DMS153 (cell line): ENCODE measurements at places on chromosomes 16 and 17.

DNA sequence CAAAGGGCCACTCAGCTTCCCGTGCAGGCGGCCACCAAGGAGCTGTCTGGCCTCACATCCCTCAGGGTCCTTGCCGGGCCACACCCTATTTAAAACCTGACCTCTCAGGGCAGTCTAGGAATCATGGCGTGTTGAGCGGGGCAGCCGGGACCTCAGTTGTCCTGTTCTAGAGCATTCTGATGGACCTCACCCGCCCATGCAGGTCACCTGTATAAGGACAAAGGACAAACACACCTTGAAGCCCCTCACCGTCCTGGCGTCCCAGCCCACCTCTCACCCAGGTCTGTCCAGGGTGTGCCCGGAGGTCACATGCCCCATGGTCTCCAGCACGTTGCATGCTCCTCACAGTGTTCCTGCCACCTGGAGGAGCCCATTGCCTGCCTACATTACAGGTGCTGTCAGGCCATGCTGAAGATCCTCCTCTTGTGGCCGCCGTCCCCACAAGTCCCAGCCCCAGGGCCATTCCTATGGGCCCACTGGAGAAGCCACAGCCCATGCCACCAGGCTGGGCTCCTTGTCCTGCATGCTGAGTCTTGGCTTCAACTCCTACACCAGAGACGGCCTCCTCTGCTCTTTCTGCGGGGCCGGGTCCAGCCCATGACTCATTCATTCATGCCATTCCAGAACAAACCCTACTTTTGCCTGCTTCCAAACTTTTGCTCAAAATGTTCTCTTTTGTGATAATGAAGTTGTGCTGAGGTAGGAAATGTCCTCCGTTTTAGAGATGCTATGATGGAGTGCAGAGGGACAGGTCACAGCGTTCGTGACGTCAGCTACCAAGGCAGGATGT is 46.3 kb downstream of the PEMT start:
- no peak for DNase-seq

- DNase-seq = no peak
Measured at GRCh38 chr17:3221850-3222249, 14.4 kb downstream of the OR1A1 start.

DNA sequence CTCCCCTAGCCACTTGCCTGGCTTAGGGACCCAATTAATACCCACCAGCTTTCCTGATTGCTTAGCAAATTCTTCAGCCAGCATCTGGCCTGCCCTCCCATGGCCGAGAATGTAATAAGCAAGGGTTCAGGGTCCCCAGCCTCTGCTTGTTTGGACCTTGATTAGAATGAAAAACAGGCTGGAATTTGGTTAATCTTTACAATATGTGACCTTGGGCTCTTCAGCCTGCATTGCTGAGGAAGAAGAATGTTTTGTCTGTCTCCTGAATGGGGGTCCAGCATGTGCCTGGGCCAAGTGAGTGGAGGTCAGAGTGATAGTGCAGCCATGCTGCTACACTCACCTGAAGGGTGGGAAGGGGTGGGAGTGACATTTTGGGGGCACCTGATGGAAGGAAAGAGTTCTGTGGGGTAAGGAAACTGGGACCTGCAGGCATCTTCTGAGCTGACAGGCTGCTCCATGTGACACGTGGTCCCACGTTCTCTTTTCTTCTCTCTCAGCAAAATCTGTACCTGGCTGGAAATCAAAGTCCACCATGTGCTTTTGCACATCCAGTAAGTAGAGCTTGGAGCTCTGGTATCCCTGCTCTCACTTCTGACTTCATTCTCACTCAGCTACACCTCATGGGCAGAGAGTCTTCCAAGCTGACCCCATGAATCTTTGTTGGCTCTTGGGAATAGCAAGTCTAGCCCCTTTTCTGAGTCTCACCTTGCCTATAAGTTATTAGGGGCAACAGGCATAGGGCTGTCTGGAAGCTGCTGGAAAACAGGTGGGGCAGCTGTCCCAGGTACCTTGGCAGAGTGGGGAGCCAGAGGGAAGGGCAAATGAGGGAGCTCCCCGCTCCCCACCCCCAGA is 5.3 kb downstream of the TMEM106A start:
- DNase-seq = no peak

GRCh38 chr16:12420661-12421209 is 383.0 kb downstream of the CPPED1 start:
- no peak for DNase-seq

DNA sequence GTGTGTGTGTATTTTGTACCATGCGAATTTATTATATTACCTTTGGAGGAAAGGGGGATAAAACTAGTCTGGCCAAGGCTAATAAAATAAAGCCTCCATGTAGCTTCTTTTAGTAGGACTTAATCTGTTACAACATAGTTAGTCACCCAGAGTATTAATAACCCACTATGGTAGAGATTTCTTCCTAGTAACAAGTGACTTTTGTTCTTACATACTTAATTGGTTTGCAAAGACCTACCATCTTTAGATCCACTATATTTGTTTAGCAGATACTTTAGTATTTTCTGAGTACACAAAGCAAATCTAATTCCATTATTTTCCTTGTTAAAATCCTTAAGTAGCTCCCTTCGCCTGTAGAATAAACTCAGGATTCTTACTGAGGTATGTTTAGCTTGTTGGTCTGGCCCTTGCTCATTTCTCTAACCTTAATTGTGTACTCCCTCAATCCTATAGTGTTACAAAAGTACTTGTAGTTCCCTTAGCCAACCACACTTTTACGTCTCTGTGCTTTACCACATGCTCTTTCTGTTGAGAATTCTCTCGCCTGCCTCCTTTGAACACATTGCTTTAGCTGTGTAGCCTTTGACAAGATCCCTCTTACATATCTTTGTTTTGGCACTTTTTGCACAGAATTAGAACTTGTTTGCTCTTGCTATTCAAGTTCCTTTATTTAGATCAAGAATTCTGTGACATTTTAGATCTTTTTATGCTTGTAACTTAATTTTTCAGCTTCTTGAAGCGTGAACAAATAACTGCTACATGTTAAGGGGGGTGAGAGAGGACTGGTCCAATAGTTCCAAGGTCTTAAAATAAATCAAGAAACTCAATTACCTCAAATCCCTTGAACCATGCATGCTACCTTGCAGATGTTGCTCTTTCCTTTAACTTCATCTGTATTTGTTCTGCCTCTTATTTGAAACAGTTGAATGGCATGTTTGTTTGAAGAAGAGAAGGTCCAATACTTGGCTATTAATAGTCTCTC is 23.8 kb downstream of the CLTC start:
- DNase-seq = no peak

- DNase-seq = no peak
Measured at GRCh38 chr17:81354954-81355347, 40.3 kb upstream of the BAHCC1 start.

- DNase-seq = no peak
Measured at GRCh38 chr17:320809-321385, 31.7 kb downstream of the RPH3AL start.

- DNase-seq = peak; percentile 1
Measured at GRCh38 chr16:53358884-53359283, 75.4 kb upstream of the RBL2 start.

- no peak for DNase-seq
Measured at GRCh38 chr16:59067205-59067604, 333.1 kb upstream of the GOT2 start.

- peak; percentile 13 for DNase-seq
Measured at GRCh38 chr16:57873218-57873617, 70.9 kb upstream of the KIFC3 start.

- DNase-seq = no peak
Measured at GRCh38 chr17:54968988-54969332, 395 bp downstream of the STXBP4 start.

DNA sequence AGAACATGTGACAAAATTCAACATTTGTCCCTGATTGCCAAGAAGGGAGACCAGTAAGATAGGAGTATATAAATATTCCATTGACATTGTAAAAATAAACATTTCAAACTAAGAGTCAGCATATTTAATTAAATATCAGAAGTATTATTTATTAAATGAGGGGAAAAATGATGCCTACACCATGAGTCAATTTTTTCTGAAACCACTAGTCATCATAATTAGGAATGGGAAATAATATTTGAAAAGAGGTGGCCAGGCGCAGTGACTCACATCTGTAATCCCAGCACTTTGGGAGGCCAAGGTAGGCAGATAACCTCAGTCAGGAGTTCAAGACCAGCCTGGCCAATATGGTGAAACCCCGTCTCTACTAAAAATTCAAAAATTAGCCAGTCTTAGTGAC is 2.1 kb downstream of the CMTM1 start:
- DNase-seq = no peak

DNA sequence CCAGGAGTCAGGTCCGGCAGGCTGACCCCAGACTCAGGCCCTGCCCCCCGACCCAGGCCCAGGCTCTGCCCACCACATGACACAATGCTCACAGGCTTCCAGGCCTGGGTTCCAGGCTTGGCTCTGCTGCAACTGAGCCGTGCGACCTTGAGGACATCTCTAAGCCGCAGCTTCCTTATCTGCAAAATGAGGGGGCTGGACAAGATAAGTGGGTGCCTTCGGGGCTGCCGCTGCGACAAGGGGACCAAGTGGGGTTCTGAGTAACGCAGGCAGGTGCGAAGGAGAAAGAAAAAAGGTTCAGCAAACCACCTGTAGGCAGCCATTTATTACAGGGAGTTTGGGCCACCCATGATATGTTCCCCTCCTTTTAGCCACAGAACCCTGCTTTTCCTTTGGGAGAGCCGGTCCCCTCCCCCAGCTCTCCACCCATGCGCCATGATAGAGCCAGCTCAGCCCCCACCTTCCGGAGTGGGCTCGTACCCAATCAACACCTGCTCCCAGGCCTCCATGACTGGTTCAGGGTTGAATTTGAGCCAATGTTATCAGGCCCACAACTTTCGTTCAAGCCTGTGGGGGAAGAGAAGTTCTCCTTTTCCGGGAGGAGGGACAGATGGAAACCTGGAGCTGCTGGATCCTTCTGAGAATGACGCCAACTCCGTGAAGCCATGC is 38.2 kb downstream of the RTN4RL1 start:
- DNase-seq = no peak

DNA sequence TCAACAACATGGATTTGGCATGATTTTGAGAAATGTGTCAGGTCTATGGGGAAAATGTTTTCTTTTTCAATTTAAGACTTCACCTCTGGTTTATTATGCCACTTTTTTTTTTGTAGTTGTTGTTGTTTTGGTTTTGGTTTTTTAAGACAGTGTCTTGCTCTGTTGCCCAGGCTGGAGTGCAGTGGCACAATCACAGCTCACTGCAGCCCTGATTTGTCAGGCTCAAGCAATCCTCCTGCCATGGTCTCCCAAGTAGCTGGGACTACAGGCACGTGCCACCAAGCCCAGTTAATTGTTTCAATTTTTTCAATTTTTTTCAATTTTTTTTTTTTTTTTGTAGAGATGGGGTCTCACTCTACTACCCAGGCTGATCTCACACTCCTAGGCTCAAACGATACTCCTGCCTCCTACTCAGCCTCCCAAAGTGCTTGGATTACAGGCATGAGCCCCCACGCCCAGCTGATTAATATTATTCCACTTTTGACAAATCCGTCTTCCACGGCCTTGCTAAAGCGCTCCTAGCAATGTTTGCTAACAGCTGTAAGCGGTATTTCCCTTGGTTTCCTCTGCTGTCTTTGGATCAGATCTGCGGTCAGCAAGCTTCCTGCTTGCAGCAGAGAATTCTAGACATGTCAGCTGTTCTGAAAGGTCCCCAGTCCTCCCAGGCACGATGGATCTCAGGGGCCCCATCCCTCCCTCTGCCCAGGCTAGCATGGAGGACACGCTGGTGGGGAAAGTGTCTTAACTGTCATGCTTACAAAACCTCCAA is 7.0 kb upstream of the MILR1 start:
- DNase-seq = no peak

GRCh38 chr16:1075546-1075945 is 3.0 kb downstream of the SSTR5 start:
- DNase-seq = peak; percentile 50

DNA sequence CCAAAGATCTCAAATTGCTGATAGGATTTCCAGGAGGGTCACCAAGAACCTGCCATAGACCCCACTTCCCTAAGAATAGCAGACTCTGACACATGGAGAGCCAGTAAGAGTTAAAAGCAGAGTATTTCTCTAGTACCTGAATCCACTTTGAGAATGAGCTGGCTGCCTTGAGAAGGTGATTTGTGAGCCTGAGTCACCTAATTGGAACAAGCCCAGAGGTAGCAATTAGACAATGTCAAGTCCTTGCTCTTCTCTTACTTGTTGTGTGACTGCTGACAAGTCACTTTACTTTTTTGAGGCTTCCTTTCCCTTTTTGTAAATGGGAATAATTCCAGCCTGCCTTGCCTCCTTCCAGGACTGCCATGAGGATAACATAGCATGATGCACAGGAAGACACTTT is 76.1 kb upstream of the ASIC2 start:
- no peak for DNase-seq

GRCh38 chr16:2586241-2586640 is 48.4 kb downstream of the PDPK1 start:
- DNase-seq = no peak

GRCh38 chr17:75191584-75191983 is 8.8 kb upstream of the SUMO2 start:
- no peak for DNase-seq

GRCh38 chr17:78602246-78602645 is 25.1 kb upstream of the DNAH17 start:
- no peak for DNase-seq

DNA sequence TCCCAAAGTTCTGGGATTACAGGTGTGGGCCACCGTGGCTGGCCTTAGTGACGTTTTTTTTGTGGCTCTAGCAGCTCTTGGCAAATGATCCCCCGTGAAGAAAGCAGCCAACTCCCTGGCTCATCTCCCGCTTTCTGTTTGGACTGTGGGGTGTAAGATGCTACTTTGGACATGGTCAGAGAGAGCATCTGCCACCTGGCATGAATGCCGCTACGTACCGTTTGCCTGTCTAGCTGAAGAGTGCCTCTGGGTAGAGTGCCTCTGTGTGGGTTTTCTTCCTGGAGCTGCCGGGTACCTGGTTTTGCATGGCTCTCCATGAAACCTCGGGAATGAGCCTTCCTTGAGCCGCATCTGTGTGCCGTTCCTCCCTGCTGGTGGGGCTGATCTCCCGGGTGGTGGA is 34.3 kb downstream of the NDEL1 start:
- DNase-seq = no peak

- DNase-seq = peak; percentile 17
Measured at GRCh38 chr17:50681263-50682200, 26.2 kb downstream of the ANKRD40 start.

DNA sequence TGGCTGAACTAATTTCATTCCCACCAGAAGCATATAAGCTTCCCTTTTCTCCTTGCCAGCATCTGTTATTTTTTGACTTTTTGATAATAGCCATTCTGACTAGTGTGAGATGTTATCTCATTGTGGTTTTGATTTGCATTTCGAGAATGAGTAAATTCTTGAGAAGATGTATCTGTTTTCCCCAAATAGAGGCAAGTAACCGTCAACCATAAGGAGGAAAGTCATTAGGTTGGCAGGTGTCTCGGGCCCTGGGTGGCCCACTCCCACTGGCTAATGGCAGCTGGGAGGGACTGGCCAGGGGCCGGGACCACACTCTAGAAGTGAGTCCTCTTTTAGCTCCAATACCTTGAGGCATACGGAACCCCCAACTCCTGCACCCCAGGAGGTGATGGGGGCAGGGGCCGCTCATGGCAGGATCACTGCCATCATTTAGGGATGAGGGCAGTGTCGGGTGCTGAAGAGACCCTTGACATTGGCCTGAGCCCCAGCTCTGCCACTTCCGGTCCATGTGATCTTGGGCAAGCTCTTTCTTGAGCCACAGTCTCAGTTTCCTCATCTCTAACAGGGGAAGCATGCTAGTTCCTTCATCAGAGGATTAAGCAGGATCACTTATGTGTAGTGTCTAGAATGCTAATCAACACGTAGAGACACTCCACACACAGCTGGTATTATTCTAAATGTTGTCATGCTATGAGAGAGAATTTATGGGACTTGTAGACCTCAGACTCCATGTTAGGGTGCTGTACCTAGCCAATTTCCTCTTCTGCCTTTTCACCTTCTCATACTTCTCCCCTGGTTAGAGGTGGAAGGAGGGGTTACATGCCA is 44.3 kb downstream of the RGS9 start:
- no peak for DNase-seq
